Anterior cingulate cortex (tissue), 58 donors: ENCODE measurements at places on chromosomes 7 and 10.

DNA sequence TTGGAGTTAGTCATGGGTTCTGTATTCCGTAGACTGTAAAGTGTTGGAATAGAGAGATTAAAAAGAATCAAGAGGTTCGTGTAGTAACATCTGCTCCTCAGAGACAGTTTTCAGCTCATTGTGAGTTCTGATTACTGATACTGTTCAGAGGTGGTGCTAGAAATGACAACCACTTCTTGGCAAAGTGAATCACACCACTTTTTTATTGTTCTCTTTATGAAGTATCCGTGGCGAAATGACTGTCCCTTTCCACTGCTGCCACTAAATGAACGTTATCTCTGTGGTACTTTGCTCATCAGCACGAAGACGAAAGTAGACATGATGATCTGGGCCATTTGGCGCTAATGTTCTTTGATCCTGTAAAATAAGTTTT is 860 bp downstream of the RPP30 start:
- DNase-seq: no peak

DNA sequence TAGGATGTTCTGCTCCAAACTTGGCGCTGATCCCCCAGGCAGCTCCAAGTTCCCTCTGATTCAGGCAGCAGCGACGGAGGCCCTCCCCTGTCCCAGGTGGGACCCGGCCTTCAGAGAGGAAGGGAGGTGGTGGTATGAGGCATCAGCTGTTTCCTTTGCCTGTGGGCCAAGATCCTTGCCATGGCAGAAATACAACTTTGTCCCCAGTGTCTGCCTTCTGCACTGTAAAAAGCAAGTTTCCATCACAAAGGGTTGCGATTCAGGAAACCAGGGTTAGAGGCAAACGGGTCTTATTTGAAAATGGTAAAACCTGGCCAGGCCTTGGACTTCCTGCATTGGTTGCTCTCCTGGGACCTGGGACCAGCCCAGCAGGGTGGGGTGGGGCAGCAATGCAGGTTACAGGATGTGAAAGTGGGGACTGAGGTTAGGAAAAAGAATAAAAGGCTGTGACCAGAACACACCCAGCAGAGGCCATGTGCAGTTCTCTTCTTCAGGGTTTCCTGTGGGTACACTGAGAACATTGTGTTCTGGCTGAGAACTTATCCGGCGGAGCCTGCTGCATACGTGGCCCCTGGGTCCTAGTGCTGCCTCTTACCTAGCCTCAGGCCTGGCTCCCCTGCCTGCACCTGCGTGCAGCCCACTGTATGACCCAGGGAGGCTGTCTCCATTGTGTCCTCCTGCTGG is 25.1 kb upstream of the DDIT4 start:
- peak; percentile 17 for DNase-seq

DNA sequence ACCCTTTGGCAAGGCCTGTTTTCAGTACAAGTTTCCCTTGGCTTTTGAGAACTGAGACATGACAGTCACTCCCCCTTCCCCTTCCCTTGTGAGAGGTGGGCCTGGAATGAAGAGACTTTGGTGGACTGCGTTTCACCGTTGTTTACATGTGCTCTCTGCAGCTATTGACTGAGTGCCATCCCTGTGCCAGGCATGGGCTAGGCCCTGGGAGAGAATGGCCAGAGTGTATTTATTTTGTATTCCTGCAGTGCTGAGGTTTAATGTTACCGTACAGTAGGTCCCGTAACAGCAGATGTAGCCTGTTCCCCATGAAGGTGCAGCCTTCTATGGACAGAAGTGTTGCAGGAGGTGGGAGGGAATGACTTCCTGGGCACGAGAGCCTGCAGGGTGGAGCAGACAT is 50.0 kb downstream of the TACR2 start:
- DNase-seq: no peak

- peak; percentile 60 for DNase-seq
These were observed at the start of gene ADARB2 for GRCh38 chr10:1737222-1738061. Gene ADARB2 (minus strand): TSS chr10:1737525.

GRCh38 chr10:28805390-28805789 is 128.1 kb downstream of the BAMBI start:
- DNase-seq: no peak

GRCh38 chr10:98028168-98028770 is 2.2 kb downstream of the CRTAC1 start:
- DNase-seq: peak; percentile 67

GRCh38 chr10:29470843-29471543 is 163.8 kb downstream of the SVIL start:
- no peak for DNase-seq

GRCh38 chr10:125633517-125633999 is 49.4 kb downstream of the TEX36 start:
- no peak for DNase-seq

GRCh38 chr7:77266291-77266794 is 66.7 kb upstream of the FGL2 start:
- no peak for DNase-seq

DNA sequence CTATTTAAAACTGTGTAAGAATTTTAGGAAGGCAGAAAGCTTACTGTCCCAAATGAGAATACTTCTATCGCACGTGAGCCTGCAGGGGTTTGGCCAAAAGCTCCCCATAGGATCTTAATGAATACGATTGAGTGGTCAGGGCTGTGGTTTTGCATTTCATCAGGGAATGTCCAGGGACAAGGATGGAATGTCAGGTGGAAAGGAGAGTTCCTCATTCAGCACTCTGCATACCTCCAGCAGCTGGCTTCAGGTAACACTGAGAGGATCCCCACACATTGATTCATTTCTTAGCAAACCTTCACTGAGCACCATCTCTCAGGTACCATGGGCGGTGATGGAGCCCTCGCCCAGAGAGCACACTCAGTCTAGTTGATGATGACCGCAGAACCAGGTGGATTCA is 27.2 kb downstream of the ANK3 start:
- DNase-seq: no peak

DNA sequence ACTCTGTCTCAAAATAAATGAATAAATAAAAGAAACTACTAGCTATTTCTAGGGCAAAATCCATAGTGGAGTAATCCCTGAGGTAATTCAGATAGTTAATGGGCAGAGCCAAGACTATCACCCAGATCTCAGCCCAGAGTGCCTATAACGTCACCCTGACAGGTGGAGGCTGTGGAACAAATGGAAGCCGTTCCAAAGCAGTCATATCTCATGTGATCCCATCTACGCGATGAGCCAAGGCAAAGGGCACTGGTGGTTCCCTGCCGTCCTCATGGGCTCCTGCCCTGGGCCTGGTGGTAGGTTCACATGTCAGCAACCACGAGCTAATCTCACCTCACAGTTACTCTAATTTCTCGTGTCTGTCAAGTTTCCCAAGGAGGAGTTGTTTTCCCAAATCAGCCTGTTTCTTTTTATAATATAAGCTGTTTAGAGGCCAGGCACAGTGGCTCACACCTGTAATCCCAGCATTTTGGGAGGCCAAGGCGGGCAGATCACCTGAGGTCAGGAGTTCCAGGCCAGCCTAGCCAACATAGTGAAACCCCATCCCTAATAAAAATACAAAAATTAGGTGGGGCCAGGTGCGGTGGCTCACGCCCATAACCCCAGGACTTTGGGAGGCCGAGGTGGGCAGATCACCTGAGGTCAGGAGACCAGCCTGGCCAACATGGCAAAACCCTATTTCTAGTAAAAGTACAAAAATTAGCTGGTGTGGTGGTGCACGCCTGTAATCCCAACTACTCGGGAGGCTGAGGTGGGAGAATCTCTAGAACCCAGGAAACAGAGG is 22.5 kb upstream of the ASCC1 start:
- DNase-seq: no peak

DNA sequence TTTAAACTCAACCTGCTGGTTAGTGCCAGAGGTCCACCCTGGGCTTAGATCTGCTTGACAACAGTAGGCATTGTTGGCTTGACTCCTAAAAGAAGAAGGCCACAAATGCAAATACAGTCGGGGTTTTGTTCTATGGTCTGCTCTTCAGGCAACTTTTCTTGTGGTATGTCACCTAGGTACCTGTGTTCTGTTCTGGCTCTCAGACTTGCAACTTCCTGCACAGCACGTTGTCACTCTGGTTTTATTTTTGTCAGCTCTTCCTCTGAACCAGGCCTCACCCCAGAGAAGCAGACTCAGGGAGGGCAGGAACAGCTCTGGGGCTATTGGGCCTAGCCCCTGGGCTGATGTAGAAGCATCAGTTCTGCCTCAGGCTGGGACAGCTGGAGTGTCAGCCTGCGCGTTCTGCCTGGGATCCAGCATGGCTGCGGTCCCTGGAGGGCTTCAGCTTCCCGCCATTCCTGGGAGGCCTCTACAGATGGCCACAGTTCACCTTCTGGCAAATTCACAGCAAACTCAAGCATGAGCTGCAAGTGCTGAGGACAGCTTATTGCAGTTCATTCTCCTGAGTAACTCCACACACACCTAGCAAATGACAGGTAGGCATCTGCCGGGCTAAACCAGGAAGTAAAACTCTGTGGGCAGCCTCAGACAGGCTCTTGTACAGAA is 11.0 kb upstream of the PDCD4 start:
- no peak for DNase-seq

- DNase-seq: no peak
These were observed at the start of gene PTF1A for GRCh38 chr10:23191764-23192711. Gene PTF1A (plus strand): TSS chr10:23192312. CDS start chr10:23192531, 219 bp downstream.

- no peak for DNase-seq
These were observed 4.3 kb upstream of the STX1A start for GRCh38 chr7:73723813-73724212.

- DNase-seq: peak; percentile 20
These were observed 17.6 kb downstream of the ZDHHC16 start for GRCh38 chr10:97463363-97464132.

- DNase-seq: no peak
These were observed 69.1 kb downstream of the ZMIZ1 start for GRCh38 chr10:79137826-79138225.

DNA sequence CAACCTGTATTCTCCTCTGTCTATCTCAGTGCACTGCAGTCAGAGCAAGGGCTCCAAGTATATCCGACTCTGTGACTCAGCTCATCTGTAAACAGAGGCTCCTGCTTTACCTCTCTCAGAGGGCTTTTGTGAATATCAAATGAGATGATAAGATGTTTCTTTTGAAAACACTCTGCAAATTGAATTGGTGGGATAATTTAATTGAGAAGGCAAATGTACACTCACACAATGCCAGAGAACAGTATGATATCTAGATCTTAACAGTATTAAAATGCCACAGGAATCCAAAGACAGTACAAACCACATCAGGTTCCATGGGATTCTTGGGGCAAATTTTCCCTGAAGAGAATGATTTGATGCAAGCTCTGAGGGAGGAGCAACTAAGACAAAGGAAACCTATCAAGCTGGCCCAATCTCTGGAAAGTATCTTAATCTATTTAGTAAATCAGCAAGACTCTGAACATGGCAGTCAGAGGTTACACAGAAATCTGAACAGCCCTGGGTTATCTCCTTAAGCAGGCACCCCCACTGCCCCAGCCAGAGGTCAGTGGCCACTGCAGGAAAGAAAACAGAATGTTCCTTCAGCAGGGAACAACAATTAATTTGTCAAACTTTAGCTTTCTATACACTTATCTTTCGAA is 45.9 kb downstream of the DOCK4 start:
- no peak for DNase-seq

- no peak for DNase-seq
These were observed 7.6 kb downstream of the GDF2 start for GRCh38 chr10:47329855-47330254.

- DNase-seq: no peak
These were observed 87.9 kb downstream of the KCND2 start for GRCh38 chr7:120360918-120361317.

DNA sequence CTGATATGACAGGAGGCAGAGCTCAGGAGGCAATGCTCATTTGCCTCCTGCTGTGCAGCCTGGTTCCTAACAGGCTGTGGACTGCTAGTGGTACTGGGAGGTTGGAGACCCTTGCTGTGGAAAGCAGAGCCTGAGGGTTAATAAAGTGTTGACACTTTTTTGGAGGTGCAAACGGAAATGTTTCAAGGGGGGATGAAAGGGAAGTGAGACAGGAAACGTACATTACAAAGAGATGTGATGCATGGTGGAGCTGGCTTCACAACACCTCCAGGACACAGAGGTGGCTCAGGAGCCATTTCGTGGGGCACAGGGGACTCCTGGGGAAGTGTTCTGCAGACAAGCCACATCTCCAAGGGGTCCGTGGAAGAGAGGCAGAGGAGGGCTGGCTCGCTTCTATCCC is 137.6 kb upstream of the SVIL start:
- DNase-seq: no peak

DNA sequence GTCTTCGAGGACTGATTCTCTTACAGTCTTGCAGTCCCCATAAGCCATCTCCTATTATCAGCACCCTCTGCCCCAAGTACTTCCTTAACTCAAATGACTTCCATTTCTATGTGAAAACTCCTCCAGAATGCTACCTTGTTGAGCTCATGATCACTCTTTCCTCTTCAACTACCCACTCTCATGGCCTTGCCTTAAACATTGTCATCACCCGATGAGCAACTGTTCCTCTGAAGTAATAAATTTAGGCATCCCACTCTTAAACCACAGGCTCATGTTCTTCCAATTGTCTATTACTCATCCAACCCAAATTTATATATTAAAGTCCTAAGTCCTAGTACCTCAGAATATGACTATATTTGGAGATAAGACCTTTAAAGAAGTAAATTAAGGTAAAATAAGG is 152.9 kb downstream of the C1GALT1 start:
- no peak for DNase-seq

DNA sequence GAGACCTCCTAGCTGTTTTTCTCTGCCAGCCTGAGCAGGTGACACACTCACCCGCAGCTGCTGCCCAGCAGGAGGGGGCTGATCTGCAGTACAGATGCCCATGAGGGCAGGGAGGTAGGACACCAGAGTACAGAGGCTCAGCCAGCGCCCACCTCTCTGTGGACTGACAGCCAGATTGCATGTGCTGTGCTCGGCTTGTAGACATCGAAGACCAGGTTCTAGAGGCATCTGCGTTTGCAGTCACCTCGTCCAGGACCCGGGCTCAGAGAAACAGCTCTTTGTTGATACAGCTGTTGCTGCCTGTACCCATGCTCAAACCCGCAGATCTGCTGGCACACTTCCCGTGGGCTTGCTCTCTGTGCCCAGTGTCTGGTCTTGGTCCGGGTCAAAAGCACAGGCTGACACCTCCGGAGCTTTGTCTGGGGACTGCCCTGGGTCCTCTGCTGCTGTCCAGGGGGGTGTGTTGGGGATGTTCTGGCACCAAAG is 224.7 kb downstream of the GLRX3 start:
- DNase-seq: no peak

- DNase-seq: no peak
These were observed 50.1 kb downstream of the NSUN6 start for GRCh38 chr10:18601321-18601720.

DNA sequence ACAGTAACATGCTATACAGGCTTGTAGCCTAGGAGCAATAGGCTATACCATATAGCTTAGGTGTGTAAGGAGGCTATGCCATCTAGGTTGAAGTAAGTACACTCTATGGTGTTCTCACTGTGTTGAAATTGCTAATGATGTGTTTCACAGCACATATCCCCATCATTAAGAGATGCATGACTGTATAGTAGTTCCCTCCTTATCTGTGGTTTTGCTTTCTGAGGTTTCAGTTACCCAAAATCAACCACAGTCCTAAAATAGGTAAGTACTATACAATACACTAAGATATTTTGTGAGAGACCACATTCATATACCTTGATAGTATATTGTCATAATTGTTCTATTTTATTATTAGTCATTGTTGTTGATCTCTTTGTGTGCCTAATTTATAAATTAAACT is 12.7 kb downstream of the FZD1 start:
- DNase-seq: no peak
